ENCODE measurements at places on chromosomes 3 and 15.

- H3K4me3 ChIP-seq: no peak overlapping the region
- H3K27me3 ChIP-seq: no peaks in the 10 kb centered on the region
Observed at GRCh38 chr15:54810031-54810430, 386.7 kb downstream of the RSL24D1 start.

DNA sequence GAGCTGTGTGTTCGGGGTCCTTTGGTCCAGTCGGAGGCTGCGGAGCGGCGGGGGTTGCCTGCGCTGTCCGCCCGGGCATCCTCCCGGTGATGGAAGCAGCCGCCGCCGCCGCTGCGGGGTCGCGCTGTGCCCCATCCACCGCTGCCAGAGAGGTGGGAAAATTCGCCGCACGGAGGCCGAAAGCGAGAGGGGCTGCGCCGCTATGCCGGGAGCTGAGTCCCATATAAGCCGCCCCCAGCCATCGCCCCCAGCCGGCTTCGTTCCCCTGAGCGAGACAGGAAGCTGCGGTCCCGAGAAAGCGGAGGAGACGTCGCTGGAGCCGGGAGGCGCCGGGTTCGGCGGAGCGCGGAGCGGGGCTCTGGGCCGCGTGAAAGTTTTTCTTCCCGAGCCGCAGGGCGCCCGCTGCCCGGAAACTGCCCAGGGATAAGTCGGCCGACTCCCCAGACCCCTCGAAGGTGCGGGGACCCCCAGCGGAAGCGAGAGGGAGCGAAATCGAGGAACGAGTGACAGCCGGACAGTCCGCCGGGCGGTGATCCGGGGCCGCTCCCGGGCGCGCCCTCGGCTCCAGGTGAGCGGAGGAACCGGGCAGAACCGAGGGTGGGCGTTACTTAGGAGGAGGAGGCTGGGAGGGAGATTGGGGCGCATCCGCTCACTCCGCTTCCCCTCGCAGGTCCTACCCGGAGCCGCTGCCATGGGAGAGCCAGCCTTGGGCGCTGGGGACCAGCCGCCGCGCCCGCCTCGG is 574 bp downstream of the CHST2 start:
- peaks cover 4% of the 10 kb centered on the region for H3K27me3 ChIP-seq
- DNase-seq: peak; percentile 30
- no peak overlapping the region for H3K27ac ChIP-seq
- peak overlapping the region; percentile 82 for H3K4me3 ChIP-seq
- no peaks in the 10 kb centered on the region for H3K36me3 ChIP-seq
- H3K4me1 ChIP-seq: no peaks in the 10 kb centered on the region

GRCh38 chr3:152193673-152194267 is 75.0 kb upstream of the MBNL1 start:
- no peaks in the 10 kb centered on the region for H3K27me3 ChIP-seq
- H3K4me1 ChIP-seq: peaks cover 5% of the 10 kb centered on the region
- no peak for DNase-seq
- H3K27ac ChIP-seq: no peak overlapping the region
- no peaks in the 10 kb centered on the region for H3K36me3 ChIP-seq

DNA sequence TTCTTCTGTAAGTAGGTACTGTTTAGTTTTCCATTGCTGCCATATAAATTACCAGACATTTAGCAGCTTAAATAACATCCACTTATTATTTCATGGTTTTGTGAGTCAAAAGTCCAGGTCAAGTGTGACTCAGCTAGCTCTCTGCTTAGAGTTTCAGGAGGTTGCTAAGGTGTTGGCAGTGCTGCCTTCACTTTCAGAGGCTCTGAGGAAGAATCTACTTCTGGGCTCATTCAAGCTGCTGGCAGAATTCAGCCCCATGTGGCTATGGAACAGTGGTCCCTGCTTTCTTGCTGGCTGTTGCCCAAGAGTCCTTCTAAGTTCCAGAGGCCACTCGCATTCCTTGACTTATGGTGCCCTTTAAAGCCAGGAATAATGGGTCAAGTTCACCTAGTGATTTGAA is 4.5 kb downstream of the CFAP44 start:
- peaks cover 3% of the 10 kb centered on the region for H3K36me3 ChIP-seq
- no peak overlapping the region for H3K27ac ChIP-seq
- H3K4me3 ChIP-seq: no peak overlapping the region
- DNase-seq: no peak
- H3K4me1 ChIP-seq: no peaks in the 10 kb centered on the region

DNA sequence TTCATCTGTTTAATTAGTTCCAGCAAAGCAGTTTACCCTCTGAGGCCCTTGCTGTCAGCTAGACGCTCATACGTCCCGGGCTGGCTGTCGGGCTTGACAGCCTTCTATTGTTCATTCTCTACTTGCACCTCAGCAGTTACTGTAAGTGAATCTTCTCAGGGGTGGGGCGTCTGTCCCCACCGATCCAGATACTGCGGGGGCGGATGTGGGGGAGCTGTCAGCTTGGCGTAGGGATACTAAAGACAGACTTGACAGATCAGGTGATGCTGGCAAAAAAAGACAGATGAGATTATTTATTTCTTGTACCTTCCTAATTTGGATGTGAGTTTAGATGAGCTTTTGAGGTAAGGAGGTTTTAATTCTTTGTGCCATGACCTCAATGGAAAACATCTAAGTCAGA is 315.3 kb downstream of the NR2F2 start:
- no peaks in the 10 kb centered on the region for H3K27me3 ChIP-seq
- no peak for DNase-seq
- no peak overlapping the region for H3K4me3 ChIP-seq
- H3K4me1 ChIP-seq: no peaks in the 10 kb centered on the region

- H3K4me1 ChIP-seq: no peaks in the 10 kb centered on the region
- no peaks in the 10 kb centered on the region for H3K36me3 ChIP-seq
- no peak overlapping the region for H3K4me3 ChIP-seq
- H3K27ac ChIP-seq: no peak overlapping the region
- no peak for DNase-seq
- H3K27me3 ChIP-seq: no peaks in the 10 kb centered on the region
Observed at GRCh38 chr15:87942316-87942715, 314.2 kb downstream of the NTRK3 start.

DNA sequence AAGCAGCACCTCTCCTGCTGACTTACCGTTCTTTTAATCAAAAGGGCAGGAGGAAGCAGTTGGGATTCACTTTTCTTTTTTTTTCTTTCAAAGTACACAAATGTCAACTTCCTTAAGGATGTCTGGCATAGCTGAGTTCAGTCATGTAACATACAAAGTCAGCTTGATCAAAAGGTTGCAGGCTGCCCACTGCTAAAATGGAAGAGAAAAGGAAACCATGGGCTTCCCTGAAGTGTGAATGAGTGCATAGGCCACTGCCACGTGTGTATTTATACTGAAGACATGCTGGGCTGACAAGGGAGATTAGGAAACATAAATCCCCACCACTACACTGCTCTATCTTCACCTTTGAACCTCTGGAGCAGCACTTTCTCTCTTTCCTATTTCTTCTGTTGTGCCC is 312.5 kb downstream of the TIGIT start:
- H3K4me3 ChIP-seq: no peak overlapping the region
- no peaks in the 10 kb centered on the region for H3K36me3 ChIP-seq

DNA sequence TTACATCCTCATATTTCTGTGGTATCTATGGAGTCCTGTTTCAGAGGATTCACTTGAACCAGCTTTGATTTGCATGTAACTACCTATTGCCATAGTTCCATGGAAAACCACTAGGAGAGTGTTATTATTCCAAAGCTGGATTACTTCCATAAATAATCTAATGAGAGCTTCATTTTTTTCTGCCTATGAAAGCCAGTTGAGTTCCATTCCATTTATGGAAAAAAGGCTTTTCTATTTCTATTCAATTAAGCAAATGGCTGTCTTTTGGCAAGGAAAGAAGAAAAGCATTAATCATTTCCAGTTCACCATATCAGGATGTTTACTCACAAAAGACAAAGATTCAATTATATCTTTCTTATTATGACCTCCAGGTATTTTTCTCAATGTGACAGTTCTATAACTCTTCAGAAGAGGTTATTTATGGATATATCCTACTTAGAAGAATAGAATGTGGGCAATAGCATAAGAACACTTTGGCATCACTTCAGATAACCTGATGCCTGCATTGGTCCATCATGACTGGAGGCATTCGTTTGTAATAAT is 259.9 kb upstream of the ZPLD1 start:
- no peak overlapping the region for H3K4me3 ChIP-seq
- no peaks in the 10 kb centered on the region for H3K27me3 ChIP-seq
- no peak overlapping the region for H3K27ac ChIP-seq
- no peak for DNase-seq

GRCh38 chr3:72839057-72839456 is 9.2 kb downstream of the SHQ1 start:
- no peaks in the 10 kb centered on the region for H3K27me3 ChIP-seq
- no peak for DNase-seq
- H3K4me1 ChIP-seq: peaks cover 6% of the 10 kb centered on the region
- peaks cover 5% of the 10 kb centered on the region for H3K36me3 ChIP-seq
- H3K4me3 ChIP-seq: no peak overlapping the region

DNA sequence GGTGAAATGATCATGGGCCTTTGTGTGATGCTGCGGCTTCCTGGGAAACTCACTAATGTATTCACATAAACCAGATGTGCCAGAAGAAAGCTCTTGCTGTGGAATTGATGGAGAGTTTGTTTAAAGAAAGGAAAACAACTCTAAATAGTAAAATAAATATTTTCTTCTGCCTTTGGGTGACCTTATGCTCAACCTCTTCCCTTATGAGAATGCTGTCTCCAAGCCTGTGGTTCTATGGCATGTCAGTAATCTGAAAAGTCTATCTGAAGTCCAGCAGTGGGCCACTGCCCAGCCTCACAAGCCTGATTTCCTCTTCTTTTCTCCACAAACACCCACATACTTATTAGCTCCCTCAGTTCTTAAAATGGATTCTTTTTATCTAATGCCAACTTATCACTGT is 49.9 kb upstream of the PHLDB2 start:
- H3K36me3 ChIP-seq: no peaks in the 10 kb centered on the region
- H3K4me1 ChIP-seq: peaks cover 30% of the 10 kb centered on the region
- no peak overlapping the region for H3K4me3 ChIP-seq
- H3K27ac ChIP-seq: no peak overlapping the region
- DNase-seq: no peak

DNA sequence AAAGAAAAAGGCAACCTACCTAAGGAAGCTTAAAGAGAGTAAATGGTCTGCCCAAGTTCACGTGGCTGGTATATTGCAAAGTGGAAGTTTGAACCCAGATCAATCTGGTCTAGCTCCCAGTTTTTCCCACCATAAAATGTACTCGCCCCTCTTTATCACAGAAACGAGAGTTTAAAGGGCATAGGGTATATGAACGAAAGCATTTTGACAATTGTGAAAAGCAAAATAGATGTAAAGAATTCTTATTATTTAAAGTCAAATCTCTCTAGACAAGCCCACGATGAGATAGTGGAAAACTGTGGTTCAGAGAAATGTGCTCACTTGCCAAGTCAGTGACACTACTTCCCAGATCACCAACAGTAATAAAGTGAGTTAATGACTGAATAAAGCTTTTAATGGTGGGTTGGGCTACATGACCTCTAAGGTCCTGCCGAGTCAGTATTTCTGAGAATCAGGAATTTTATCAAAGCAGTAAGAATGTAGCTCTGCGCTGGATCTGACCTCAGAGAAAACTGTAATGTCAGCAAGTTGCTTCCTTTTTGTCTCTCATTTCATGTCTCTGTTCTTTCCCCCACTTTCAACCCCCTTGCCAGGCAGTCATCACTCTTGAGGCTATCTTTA is 23.3 kb upstream of the NEO1 start:
- no peaks in the 10 kb centered on the region for H3K36me3 ChIP-seq
- H3K27ac ChIP-seq: no peak overlapping the region
- H3K4me1 ChIP-seq: no peaks in the 10 kb centered on the region
- H3K27me3 ChIP-seq: no peaks in the 10 kb centered on the region
- DNase-seq: no peak
- no peak overlapping the region for H3K4me3 ChIP-seq

DNA sequence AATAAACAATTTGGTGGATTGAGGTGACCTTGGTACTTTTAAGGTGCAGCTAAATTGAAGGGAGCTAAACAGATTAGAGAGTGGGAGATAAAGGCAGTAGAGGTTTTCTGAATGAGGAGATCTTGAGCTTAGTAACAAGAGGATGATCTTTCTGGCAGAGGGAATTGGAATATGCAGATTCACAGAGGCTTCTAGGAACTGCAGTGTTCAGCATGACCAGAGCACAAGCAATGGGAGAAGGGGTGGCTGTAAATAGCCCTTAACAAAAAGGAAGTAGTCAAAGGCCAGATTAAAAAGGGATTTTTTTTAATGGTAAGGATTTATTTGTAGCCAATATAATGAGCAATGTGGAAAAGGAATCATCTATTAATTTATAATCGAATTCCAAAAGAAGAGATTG is 5.7 kb upstream of the BNIP2 start:
- peaks cover 7% of the 10 kb centered on the region for H3K4me1 ChIP-seq
- H3K4me3 ChIP-seq: no peak overlapping the region
- no peaks in the 10 kb centered on the region for H3K27me3 ChIP-seq

GRCh38 chr15:90838544-90838943 is 29.8 kb upstream of the FURIN start:
- H3K4me1 ChIP-seq: no peaks in the 10 kb centered on the region
- no peaks in the 10 kb centered on the region for H3K27me3 ChIP-seq
- no peak overlapping the region for H3K4me3 ChIP-seq
- H3K36me3 ChIP-seq: no peaks in the 10 kb centered on the region
- no peak overlapping the region for H3K27ac ChIP-seq
- no peak for DNase-seq

DNA sequence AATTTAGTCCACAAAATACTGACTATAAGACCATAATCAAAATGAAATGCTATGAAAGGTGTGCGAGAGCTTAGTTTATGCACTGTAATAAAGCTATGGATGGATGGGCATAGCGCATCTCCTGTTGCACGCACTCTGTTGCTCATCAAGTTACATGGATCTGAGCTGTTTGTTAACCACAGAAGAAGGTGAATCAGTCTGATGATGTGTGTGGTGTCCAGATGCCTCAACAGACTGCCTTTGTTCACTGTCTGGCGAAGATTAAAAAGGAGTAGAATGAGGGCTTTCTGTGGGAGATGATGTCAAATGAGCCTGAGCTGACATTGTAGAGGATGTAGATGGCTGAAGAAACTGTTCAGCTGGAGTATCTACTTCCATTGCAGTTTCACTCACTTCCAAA is 36.1 kb downstream of the NSMCE3 start:
- H3K4me1 ChIP-seq: no peaks in the 10 kb centered on the region
- H3K4me3 ChIP-seq: no peak overlapping the region
- no peak overlapping the region for H3K27ac ChIP-seq
- H3K27me3 ChIP-seq: no peaks in the 10 kb centered on the region
- DNase-seq: no peak
- H3K36me3 ChIP-seq: no peaks in the 10 kb centered on the region

Data from heart left ventricle (tissue), 16 donors.